ENCODE measurements at places on chromosomes 2 and 18.

- no peak for DNase-seq
Measured at GRCh38 chr2:133433455-133434451, 134.5 kb downstream of the NCKAP5 start.

GRCh38 chr2:47016172-47016913 is 100.7 kb upstream of the MCFD2 start:
- no peak for DNase-seq

DNA sequence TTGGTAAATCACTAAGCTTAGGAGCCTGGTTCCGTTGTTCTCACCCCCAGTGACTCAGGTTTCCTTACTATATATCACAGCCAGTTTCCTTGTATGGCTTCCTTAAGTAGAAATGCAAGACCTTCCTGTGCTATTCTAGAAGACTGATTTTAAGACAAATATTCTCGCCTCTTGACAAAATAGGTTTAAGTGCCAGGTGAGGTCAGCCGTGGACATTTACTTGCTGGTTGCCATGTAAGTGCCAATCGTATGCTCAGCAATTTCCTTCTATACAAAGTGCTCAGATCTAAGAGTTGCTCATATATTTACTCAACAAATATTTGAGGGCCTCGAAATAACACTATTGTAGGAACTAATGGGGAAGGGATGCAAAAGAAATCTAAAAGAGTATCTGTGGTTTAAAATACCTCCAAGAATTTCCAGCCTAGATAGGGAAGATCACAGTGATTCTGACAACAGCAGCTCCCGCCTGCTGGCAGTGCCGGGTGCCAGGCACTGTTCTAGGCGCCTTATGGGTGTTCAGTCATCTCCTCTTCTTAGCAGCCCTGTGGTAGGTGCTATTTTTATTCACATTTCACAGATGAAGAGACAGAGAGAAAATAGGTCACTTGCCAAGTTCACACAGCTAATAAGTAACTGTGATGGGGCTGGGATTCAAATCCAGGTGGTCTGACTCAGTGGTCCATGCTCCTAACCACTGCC is 95.3 kb upstream of the B3GNT7 start:
- DNase-seq: no peak

DNA sequence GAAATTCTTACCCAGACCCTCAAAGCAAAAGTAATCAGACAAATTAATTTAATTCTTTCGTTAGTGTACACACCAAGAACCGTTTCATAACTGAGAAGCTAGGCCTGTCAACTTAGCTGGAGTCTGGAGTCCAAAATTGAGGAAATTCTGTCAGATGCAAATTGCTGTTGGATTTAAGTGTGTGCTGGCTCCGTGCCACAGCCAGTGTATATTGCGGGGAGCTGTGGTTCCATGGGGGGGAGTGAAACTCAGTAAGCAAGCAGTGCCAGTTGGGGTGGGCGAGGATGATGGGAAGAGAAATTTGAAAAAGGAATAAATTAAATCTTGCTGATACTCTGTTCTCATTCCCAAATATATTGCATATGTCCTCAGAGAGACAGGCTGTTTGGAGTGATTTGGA is 4.0 kb downstream of the ARPC2 start:
- no peak for DNase-seq

GRCh38 chr2:175318542-175318941 is 137.0 kb upstream of the ATP5MC3 start:
- no peak for DNase-seq

DNA sequence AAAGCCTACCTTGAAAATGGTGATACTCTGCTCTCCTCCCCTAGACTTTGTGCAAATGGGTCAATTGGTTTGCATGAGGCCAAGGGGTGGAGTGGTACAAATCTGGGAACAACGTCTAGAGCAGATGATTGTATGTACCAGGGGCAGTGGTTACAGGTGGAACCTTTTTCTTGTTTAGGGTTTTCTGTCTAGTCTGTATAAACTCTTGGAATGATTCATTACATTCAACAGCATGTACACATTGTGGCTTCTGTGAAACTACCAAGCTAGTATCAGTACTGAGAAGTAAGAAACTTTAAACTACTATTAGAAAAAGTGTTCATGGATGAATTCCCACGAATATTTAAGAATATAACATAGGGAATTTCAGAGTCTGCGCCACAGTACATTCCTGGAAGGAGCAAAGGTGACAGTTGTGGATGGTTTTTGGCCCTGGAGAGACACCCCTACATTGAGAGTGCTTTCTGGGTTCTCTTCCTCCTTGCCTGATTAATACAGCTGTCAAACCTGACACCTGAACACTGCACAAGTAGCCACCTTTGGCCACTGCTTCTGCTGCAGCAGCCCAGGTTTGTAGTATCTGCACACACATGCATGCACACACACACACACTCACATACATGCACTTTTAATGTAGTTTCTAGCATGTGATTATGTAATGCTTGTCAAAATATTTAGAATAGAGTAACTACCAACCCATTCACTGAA is 30.0 kb downstream of the CFAP221 start:
- DNase-seq: no peak

GRCh38 chr2:9287400-9288045 is 80.9 kb downstream of the ASAP2 start:
- no peak for DNase-seq

GRCh38 chr2:146477383-146477782 is 1367.4 kb upstream of the ACVR2A start:
- DNase-seq: no peak

DNA sequence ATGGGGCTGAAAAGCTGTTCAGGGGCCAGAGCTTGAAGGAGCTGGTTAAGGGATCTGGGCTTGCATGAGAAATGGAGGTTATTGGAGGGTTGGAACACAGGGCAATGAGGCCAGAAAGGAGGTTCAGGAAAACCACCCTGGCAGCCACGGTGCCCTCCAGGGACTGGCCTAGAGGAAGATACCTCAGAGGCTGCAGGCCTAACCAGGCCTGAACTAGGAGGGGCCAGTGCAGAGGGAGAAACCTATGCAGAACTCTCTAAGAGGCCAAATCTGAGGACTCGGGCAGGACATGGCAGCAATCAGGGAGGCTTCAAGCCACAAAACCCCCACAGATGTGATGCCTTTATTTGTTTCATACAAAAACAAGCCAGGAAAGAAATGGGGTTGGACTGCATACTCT is 66.8 kb downstream of the BIN1 start:
- no peak for DNase-seq

DNA sequence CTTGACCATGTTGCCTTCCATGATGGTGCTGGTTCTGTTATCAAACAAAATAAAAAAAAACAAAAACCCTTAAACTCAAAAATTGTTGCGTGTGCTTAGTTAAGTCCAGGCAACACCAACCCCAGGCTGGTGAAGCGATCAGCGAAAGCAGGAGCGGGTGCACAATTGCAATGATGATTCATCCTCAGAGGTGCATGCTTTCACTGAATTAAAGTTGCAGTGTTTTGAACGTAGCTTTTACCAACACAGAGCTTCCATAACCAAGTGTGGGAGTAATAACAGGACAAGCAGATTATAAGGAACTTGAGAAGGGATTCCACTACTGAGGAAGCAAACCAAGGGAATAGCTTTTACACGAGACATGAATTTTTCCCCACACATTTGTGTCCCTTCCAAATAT is 39.7 kb upstream of the RAPH1 start:
- no peak for DNase-seq

DNA sequence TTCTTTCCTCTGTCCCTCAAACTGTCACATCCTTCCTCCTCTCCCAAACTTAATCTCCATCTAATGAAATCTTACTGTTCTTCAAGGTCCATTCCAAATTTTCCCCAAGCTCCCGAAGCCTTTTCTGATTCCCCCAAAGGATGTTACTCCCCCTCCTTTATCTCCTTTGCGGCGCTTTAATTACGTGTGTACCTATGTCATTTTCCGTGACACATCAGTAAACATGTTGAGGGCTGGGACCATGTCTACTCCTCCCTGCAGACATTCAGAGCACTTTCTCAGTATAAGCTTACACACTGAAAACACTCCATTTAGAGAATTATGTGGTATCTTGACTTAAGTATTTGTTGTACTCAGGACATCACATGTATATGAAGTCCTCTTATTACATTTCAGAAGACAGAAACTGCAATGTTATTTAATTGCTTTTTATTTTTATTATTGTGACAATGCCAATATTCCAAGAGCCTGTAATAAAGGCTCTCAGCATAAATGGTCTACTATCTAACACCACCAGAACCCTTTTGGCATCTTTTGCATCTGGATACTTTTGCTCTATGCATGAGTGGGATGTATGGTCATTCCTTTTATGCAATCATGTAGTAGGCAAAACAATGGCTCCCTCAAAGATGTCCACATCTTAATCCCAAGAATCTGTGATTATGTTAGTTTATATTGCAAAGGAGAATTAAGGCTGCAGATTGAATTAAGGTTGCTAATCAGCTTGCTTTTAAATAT is 1.8 kb downstream of the NMI start:
- DNase-seq: no peak

- no peak for DNase-seq
Measured at GRCh38 chr2:235320326-235320725, 173.5 kb upstream of the AGAP1 start.

DNA sequence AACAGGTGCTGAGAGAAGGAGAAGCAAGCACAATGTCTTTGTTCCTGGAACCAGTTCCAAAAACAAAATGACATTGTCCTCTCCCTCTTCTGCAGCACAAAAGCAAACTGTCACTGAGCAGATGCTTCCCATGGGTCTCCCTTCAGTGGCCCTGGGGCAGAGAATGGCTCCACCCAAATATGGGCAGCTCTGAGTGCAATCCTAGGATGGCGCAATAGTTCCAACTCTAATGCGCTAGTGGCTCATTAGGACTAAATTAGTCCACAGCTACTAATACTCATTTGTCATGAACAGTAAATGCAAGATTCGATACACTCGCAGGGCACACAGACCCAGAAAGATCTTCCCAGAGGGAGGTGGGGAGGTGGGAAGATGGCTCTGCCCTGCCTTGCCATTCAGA is 205.2 kb upstream of the CHAC2 start:
- no peak for DNase-seq

DNA sequence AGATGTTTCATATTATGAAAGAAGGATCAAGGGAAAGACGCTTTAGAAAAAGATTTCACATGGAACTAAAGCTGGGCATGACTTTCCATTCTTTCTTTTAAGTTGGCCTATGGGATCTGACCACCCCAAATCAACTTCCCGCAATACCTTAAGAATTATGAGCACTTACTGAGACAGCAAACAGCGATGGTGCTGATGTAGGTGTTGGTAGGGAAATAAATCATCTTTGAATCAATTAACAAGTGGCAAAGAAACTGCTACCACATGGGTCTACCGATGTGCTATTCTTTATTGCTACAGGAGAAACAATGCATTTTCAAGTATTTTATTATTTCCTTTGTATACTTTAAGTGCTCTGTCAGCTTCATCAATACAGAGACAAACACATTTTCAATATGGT is 239.6 kb downstream of the PIEZO2 start:
- no peak for DNase-seq

- no peak for DNase-seq
Measured at GRCh38 chr2:66555091-66555490, 120.2 kb downstream of the MEIS1 start.

GRCh38 chr2:120149406-120149805 is 73.8 kb downstream of the TMEM185B start:
- DNase-seq: no peak

GRCh38 chr2:214382229-214382628 is 28.6 kb upstream of the VWC2L start:
- no peak for DNase-seq

- DNase-seq: no peak
Measured at GRCh38 chr2:224284134-224284946, 117.6 kb downstream of the FAM124B start.

Measured in mesenteric fat pad (tissue), 1 donor.